ENCODE measurements at places on chromosomes 2 and 18. TPM values are rescaled to one million over a fixed set of nuclear protein-coding genes. Genes with fewer than 3 reads are reported as not detected.

Gene POTEC
- total RNA-seq = not detected

Gene CENPO
- 29.8 TPM for total RNA-seq

Gene RGPD3
- total RNA-seq = 0.14 TPM

Gene ABCG5
- total RNA-seq = not detected

Gene TSPYL6
- total RNA-seq = not detected

Gene NOL4
- total RNA-seq = not detected

Gene TNFAIP6
- total RNA-seq = not detected

Gene SIGLEC15
- total RNA-seq = 0.18 TPM

Gene GPR39
- total RNA-seq = 10.5 TPM

Gene IL18RAP
- not detected for total RNA-seq

Gene GKN2
- total RNA-seq = not detected

Gene CREG2
- total RNA-seq = 1.1 TPM

Gene KIF5C
- 0.07 TPM for total RNA-seq

Gene MSH6
- 94.0 TPM for total RNA-seq

Gene RMC1
- total RNA-seq = 27.8 TPM

Gene TMEM169
- 0.11 TPM for total RNA-seq

Gene HOXD9
- 0.14 TPM for total RNA-seq

Gene CNNM3
- total RNA-seq = 3.8 TPM

Gene REG1B
- not detected for total RNA-seq

Gene PLEKHB2
- total RNA-seq = 65.6 TPM

Gene WDR43
- 85.8 TPM for total RNA-seq

Gene CCDC93
- 16.8 TPM for total RNA-seq

Gene DSG2
- total RNA-seq = 144 TPM

Gene ASXL3
- not detected for total RNA-seq

Gene OR6B2
- total RNA-seq = not detected

Gene TFPI
- total RNA-seq = 0.42 TPM

Gene INO80D
- total RNA-seq = 9.4 TPM

Gene ALPG
- total RNA-seq = not detected

Gene HSBP1L1
- total RNA-seq = 26.1 TPM

Gene ZSWIM2
- total RNA-seq = not detected

Gene DSG4
- 0.04 TPM for total RNA-seq

Gene WDPCP
- total RNA-seq = 3.7 TPM
